ENCODE measurements at places on chromosomes 2 and 18.

GRCh38 chr2:195106681-195107380, 550.2 kb upstream of the SLC39A10 start:
- DNase-seq = no peak

DNA sequence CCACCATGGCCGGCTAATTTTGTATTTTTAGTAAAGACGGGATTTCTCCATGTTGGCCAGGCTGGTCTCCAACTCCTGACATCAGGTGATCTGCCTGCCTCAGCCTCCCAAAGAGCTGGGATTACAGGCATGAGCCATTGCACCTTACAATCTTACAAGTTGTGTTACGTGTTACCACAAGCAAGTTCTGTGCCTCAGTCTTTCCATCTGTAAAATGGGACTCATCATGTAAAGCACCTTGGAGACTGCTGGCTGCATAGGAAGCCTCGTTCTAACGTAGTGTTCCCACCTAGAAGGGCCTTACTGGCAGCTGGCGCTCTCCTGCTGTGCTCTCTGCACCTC, 10.0 kb downstream of the DNAJB2 start:
- DNase-seq = no peak

DNA sequence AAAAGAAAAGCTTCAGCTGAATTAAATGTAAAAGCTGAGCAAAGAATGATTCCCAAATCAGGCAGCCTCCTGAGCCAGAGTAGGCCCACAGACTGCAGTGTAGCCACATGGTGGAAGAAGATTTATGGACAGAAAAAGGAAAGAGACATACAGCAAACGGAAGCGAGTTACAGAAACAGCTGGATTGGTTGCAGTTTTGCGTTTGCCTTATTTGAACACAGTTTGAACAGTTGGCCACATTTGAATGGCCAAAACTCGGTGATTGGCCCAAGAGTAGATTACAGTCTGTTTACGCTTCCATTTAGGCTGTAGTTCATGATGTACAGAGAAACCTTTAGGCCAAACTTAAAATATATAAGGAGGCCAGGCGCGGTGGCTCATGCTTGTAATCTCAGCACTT, 35.1 kb downstream of the SH2D6 start:
- no peak for DNase-seq

GRCh38 chr2:191020742-191021381, 6.9 kb upstream of the STAT1 start:
- DNase-seq = no peak

GRCh38 chr2:191188550-191189093, 37.8 kb upstream of the STAT4 start:
- DNase-seq = no peak

DNA sequence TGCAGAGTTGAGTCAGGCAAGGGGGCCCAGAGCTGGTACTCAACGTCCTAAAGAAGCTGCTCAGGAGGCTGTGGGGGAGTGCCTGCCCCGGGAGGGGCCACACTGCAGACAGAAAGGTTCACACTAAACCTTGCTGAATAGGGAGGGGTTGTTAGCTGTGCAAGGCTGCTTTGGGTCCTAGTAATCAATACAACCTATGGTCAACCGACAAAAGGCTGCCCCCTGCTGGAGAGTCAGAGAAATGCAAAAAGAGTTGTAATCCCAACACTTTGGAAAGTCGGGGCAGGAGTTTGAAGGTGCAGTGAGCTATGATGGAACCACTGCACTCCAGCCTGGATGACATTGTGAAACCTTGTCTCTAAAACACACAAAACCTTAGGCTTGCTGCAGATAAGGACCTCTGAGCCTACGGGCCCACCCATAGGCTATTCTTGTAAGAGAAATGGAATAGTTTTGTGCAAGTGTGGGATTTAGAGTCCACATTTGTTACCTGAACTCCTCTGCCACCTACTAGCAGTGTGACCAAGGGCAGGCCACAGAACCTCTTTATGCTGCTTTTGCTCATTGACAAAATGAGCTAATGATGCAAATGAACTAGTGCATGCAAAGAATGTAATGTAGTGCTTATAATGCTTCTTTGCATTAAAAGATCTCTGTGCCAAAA, 81.5 kb downstream of the PRPF40A start:
- DNase-seq = peak; percentile 38

DNA sequence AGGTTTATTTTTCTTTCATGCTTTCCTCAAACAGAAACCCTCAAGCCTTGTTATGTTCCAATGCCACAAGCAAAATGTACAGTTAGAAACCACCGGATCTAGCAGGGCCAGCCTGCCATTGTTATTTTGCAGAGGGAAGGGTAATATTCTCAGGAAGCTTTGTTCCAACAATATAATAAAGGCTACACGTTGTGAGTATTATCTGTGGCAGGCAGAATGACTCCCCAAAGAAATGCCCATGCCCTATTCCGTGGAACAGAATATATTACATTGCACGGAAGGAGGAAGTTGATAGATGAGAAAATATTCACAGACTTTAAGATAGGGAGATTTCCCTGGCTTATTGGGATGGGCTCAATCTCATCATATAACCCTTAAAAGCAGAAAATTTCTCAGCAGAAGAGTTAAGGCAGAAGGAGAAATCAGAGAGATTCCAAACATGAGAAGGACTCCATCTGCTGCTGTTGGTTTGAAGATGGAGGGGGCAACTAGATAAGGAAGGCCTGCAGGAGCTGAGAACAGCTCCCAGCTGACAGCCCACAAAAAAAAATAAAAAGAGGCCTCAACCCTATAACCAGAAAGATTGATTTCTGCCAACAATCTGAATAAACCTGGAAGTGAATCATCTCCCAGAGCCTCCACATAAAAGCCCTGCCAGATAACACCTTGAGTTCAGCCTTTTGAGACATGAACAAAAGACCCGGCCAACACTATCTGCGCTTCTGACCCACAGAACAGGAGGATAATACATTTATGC, 466.6 kb downstream of the LPIN1 start:
- DNase-seq = no peak

DNA sequence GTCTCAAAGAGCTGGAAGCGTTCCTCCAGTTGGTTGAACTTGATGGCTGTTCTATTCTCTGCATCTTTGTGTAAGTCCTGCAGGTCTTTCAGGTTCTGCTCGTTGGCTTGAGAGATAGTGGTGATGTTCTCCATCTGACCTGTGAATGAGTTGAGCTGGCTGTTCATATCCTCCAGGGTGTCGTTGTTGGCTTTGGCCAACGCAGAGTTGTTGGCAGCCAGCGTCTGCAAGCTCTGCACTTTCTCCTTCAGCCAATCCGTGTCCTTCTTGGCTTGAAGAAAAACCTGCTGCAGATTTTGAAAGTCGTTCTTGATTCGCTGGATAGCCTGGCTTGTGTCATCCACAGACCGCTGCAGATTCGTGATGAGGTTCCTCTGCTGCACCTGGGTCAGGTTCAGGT, 78.8 kb upstream of the THOC1 start:
- DNase-seq = no peak

GRCh38 chr18:25016666-25017065, 335.3 kb downstream of the ZNF521 start:
- DNase-seq = no peak

DNA sequence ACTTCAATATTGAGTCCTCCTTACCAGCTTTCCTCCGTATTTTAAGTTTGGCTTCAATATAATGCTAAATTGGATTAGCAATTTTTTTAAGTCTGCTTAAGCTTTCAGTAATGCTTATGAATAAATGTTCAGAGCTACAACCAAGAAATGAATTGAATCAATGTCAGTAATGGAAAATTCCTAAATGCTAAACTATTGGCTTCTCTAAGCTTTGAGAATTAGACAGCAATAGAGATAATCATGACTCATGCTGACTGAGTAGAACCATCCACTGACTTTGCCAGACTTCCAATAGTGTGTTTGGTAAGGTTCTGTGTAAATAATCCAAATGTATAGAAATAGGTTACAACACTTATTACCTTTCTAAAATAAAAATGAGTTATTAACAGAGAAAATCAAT, 8.9 kb upstream of the PDE1A start:
- no peak for DNase-seq

DNA sequence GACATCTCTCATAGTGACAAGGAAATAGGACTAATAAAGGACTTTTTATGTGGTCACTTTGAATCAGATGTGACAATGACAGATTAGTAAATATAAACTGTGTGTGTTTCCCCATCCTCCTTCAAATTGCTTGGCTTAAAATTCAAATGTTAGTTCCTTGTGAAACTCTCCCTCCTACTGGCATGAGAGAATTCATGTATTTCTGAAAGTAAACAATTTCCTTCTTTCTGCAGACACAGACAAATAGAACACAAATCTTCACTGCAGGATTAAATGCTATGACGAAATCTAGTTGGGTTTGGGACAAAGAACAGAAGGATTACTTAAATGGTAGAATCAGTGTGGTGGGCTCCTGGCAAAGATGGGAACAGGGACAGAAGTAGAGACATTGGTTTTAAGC, 328.7 kb upstream of the FAM98A start:
- no peak for DNase-seq

- DNase-seq = no peak
Observed at GRCh38 chr2:216765761-216766262, 70.5 kb upstream of the IGFBP5 start.

DNA sequence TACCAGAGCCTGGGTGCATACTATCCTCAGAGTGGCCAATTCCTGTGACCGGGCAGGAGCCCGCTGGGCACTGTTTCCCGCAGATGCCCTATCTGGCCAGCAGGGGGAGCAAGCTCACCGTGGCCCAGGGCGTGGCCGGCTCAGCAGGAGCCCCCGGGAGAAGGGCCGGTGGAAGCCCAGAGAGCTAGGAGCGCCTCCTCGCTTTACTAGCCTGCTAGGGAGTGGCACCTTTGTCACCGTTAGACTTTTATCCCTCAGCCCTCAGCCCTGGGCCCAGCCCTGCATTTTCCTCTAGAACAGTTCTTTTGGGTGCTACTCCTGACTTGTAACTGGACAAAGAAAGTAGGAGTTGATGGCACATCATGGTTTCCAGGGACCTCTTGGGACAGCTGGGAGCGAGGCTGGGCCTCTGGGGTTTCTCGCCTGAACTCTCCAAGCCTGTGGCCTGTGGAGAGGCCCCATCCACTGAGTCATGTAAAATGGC, 24.0 kb downstream of the TMEM177 start:
- peak; percentile 35 for DNase-seq

DNA sequence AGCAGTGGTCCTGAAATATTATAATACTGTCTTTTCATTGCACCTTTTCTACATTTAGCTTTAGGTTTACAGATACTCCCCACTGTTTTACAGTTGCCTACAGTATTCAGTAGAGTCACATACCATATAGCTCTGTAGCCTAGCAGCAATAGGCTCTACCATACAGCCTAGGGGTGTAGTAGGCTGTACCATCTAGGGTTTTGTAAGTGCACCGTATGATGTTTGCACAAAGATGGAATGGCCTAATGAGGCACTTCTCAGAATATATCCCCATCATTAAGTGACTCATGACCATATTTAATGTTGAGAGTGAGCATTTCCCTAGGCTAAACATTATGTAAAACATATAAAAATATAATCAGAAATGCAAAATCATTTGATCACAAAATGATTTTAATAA, 511.3 kb upstream of the RAB12 start:
- no peak for DNase-seq

DNA sequence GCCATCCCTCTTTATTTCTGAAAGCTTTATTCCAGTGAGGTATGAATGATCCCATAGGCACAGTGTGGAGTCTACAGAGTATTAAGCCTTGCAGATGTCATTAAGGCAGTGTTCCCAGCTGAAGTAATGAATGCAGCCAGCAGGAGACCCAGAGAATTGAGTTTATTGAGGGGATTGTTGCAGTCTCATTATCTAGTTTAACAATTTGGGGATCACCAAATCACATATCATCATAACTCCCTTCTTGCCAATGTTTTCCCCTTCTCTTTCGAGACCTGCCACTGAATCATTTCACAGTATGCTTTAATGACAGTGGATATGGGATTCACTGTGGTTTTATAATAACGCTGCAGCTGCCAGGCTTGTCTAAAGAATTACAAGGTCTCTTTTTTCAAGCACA, 249.3 kb upstream of the FSHR start:
- no peak for DNase-seq

DNA sequence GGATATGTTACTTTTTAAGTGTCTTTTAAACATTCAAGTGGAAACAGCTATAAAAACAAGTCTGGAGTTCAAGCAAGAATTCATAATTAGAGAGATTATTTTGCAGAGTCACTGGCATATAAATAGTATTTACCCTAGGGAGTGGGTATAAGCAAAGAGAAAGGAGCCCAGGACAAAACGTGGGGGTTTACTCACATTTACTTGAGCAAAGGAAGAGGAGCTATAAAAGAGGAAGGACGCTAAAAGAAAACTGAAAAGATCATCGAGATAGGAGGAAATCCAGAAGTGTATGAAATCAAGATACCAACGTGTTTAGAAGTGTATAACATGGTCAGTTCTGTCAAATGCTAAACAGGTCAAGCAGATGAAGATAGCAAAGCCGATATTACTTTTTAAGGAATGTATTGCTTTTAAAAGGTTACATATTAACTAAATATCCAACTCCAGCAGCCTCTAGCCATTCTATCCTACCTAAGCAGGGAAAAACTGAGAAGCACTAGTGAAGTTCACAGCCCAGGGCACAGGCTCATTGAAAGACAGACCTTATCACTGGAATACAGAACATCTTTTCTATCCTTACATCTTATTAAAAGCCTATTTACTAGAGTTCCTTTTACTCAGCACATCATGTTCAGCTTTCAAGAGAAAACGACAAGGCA, 8.6 kb downstream of the KANSL1L start:
- no peak for DNase-seq

- no peak for DNase-seq
Observed at GRCh38 chr18:23134780-23135549, at the start of gene CABLES1. Gene CABLES1, plus strand, starts transcription at chr18:23135485. Its CDS starts 278 bp downstream, at chr18:23135763.

DNA sequence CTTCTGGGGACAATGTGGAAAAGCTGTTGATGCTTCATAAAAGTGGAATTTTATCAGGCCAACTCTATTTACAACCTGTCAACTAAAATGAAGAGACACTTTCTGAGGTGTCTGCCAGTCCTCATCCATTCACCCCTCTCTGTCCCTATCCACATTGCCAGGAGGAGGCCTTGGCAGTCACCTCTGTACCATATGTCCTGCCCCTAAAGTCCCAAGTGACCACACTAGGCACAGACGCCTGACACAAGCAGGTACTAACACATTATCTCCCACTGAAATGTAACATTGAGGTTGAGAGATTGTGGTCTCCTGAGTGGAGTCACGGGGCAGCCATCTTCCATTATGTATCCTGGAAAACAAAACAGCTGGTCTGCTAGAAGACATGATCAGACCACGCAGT, 71.4 kb downstream of the OSBPL1A start:
- DNase-seq = no peak

GRCh38 chr2:145626301-145626700, 1106.4 kb upstream of the ZEB2 start:
- DNase-seq = no peak

DNA sequence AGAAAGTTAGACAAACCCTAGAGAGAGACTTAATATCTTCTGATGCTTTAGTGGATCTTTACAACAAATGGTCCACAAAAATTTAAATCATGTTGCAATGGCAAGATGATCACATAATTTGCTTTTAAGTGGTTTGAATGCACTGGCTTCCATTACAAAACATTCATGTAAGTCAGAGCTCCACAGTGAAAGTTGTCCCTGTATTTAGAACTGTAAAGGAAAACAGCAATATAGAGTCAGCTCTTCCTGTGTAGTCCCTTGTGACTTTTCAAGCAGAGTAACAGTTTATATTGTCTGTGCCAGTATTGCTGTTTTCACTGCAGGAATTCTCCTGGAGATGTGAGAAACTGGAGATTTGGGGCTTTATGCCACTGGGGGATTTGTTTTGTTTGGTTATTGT, 77.7 kb downstream of the MEIS1 start:
- DNase-seq = no peak
